NCI-H2081 treated with DMSO at 0.1 percent for 48 hours (cell line): ENCODE measurements at places on chromosomes 16 and 17.

DNA sequence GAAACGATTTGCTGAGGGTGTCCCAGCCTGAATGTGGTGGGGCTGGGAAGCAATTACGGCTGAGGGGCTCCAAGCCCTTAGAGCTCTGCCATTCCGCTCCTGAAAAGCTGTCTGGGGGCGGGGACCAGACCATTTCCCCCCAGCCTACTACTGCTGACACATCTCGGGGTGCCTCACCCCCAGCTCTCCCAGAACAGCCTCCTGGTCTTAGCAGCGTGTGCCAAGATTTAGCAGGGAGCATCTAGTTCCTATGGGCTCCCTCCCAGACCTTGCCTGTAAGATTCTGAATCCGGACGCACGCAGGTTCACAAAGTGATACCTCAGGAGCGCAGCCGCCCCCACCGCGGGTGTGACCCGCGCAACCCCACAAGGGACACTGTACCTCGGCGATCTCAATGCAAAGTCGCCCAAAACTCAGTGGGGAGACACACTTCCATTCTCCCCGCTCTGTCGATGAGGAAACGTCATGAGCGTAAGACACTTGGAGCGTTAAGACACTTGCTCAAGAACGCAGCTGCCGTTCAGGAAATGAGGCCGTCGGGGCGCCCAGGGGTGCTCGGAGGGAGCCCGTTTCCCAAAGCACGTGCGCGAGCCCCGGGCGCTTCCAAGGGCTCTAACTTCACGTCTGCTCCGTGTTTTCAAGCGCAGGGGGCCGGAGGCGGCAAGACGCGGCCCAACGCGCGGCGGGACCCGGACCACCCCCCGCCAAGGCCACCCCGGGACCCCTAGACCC, 629 bp downstream of the GEMIN4 start:
- DNase-seq: no peak

DNA sequence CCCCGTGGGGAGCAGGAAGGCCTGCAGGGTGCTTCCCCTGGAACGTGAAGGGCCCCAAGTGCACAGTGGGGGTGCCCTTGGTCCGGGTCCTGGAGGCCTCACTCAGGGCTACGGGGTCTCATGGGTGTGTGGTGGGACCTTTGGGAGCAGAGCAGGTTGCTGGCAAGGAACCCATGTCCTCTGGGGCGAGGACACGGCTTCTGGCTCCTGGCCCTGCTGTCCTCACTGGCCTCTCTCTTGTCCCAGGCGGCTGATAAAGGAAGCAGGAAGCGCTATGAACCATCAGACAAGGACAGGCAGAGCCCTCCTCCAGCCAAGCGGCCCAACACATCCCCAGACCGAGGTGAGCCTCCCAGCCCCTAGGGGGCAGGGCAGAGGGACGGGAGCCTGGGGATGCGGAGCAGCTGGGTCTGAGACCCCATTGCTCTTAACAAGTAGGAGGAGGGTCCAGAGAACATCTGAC, 9.8 kb upstream of the IL17C start:
- DNase-seq: no peak

DNA sequence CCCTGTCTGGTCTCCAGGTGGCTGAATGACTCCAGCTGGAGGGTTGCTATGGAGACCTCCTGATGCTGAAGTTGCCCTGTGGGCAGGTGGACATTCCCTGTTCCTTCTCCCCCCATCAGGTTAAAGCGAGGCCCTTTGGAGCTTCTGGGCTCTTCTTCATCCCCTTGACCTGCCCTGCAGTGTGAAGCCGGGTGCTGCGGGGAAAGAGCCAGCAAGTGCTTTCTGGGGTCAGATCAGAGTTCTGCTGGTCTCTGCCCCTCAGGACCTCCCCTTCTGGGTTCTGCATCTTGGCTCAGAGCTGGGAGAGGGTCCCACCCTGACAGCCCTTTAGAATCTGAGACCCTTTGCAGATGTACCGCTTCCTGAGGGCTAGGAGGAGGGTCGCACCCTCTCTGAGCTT, 25.1 kb downstream of the NKD1 start:
- DNase-seq: no peak

DNA sequence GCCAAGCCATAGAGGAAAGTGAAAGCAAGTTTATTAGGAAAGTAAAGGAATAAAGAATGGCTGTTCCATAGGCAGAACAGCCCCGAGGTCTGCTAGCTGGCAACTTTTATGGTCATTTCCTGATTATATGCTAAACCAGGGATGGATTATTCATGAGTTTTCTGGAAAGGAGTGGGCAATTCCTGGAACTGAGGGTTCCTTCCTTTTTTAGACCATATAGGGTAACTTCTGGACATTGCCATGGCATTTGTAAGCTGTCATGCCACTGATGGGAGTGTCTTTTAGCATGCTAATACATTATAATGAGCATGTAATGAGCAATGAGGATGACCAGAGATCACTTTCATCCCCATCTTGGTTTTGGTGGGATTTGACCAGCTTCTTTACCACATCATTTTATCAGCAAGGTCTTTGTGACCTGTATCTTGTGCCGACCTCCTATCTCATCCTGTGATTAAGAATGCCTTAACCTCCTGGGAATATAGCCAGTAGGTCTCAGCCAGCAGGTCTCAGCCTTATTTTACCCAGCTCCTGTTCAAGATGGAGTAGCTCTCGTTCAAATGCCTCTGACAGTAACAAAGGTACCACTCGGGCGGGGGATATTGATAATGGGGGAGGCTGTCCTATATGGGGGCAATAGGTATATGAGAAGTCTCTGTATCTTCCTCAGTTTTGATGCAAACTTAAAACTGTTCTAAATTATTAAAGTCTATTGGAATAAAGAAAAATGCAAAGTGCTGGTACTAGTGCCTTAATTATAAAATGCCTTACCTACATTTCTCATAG, 38.9 kb upstream of the HELZ start:
- DNase-seq: no peak

DNA sequence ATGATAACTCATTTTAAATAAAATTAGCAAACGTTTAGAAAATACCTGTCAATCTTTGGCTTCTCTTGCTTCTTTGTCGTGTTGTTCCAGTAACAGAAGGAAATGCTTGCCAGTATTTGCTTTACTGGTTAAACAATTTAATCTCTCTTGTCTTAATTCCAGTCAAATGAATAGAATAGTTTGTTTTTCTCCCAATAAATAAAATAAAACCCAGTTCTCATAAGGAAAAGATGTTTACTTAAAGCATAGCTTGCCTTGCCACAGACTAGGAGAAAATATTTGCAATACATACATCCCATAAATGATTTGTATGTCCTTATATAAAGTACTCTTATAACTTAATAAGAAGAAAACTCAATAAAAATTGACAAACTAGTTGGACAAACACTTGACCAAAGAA, 43.9 kb upstream of the TEKT3 start:
- no peak for DNase-seq

GRCh38 chr16:2048116-2048543, 345 bp downstream of the TSC2 start:
- no peak for DNase-seq

- no peak for DNase-seq
Observed at GRCh38 chr17:73588891-73589290, 55.4 kb downstream of the SDK2 start.

DNA sequence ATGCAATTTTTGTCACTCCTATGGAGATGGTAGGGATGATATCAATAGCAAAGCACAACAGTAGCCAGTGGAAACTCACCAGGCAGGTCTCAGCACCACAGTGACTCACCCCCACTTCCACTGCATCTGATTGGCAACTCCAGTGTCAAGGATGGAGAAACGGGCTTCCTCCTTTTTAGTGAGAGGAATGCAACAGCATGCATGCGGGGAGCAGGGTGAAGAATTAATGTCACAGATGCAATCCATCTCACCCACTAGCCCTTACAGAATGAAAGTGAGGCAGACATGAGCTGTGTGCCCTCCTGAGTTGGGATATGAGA, 467.0 kb upstream of the C16orf82 start:
- DNase-seq: no peak

GRCh38 chr17:81309140-81309858, 14.2 kb upstream of the SLC38A10 start:
- DNase-seq: no peak

GRCh38 chr17:65485388-65486299, 75.8 kb downstream of the AXIN2 start:
- no peak for DNase-seq

DNA sequence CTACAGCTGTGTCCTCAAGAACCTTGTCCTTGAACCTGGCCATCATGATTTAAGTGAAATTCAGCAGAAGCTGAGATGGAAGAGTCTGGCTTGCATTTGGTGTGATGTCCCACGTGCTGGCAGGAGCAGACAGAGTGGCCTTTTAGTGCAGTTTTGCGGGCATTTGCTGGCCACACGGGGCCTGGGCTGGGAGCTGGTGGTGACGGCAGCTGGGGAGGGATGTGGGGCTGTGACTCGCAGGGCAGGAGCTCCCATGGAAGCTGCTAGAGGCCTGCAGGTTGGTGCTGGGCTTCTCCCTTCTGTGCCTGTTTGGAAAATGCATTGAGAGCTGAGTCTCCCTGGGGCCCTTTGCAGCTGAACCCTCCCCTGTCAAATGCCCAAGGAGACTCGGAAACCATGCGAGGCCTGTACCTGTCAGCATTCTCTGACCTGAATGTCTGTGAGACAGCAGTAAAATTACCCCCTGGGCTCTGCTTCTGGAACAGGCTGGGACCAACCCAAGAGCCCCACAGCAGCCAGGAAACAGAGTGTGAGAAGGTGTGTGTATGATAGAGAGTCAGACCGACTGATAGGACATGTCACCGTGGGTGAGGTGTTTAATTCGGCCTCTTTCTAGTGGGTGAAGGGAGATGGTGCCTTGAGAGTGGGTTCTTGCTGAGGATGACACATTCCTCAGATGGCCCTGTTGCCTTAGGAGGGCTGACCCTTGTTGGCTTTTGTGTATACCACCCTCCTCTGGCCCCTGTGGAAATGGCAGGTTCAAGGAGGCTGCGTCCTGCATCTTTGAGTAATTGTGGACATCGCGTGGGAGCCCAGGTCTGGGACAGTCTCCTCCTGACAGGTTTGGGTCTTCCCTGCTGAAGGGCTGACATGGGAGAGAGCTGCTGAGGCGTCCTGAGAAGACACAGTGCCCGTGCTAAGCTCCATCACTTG, 145.5 kb downstream of the MSI2 start:
- DNase-seq: no peak

- DNase-seq: no peak
Observed at GRCh38 chr17:41518031-41518430, 659 bp downstream of the KRT15 start.

GRCh38 chr17:27807567-27808470, 7.5 kb upstream of the NOS2 start:
- DNase-seq: no peak

DNA sequence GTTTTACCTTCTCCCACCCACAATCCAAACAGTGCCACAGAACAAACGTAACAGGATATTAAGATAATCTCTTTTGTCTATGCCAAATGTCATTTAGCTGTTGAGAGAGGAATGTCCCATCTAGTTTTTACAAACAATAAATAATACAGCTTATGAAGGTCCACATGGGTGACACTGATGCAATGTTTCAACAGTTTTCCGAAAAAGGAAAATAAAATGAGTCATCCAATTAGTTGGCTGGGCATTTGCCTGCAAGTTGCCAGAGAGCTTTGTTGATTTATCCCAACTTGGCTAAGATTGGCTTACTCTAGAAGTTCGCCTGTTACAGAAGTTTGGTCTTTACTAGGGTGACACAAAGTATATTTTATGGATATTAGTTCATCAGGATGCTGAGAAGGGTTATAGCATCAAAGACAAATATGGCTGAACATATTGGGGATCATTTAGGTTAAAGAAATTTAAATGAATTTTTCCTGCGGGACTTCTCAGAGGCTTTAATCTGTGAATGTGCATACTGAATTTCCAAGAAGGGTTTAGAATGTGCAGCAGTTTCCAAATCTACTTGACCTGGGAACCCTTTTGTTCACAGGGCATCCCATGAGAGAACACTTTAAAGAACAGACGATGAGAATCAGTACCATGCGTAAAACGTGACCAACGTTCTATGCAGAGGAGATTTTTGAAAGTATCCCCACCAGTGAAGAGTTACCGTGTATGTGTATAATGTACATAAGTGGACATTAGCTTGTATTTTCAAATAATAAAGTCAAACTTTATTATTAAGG, 73.1 kb downstream of the CDH13 start:
- DNase-seq: no peak

DNA sequence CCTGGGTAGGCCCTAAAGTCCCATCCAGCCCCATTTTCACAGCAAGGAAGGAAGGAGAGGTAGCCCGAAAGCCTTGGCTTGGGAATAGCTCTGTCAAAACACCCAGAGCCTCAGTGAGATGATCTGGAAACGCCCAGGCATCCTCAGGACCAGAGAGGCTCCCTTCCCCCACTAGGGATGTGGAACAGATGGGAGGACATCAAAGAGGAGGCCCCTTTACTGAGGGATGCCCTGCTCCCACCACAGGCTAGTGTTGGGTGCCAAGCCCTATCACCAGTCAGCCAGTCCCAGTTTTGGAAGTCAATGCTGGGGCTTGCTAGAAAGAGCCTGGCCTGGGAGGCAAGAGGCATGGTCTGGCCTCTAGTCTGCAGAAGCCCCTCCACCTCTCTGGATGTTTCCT, 4.7 kb downstream of the TPPP3 start:
- no peak for DNase-seq

- no peak for DNase-seq
Observed at GRCh38 chr16:16774389-16774788, 395.4 kb downstream of the NPIPA7 start.

- no peak for DNase-seq
Observed at GRCh38 chr17:78797691-78798585, 15.9 kb upstream of the CYTH1 start.

DNA sequence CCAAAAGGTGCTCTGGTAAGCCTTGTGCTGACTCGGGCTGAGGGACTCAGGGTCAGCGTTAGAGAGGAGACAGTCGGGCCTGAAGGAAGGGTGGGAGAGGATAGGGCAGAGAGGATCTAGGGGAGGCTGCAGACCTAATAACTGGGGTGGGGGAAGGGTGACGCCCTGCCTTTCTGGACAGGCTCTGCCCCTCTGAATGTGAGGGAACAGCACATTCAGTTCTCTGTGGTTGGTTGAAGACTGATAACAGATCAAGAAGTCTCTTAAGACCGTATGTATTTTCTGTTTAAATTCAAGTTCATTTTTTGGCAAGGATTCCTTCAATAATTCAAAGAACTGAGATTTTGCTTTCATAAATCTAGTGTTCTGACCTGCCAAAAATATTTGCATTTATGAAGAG, 56.2 kb upstream of the TEKT3 start:
- DNase-seq: no peak

DNA sequence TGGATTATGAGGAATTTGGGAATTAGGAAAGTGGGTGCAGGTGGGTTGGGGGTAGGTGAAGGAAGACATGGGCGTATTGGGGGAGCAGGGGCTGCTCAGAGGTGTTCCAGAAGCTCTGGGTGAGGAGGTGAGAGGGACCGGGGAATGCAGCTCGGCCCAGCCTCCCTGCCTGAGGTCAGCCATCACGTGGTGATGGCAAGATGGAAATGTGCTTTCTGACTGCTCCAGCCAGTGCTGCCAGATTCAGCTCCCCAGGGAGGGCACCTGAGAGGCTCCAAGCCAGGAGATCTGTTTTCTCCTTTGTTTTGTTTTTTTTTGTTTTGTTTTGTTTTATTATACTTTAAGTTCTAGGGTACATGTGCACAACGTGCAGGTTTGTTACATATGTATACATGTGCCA, 35.2 kb upstream of the STH start:
- DNase-seq: no peak

- no peak for DNase-seq
Observed at GRCh38 chr16:88350922-88351321, 31.8 kb upstream of the ZNF469 start.

- no peak for DNase-seq
Observed at GRCh38 chr17:51010173-51010675, 110.4 kb downstream of the SPAG9 start.
